ENCODE measurements at places on chromosomes 12 and 14.

DNA sequence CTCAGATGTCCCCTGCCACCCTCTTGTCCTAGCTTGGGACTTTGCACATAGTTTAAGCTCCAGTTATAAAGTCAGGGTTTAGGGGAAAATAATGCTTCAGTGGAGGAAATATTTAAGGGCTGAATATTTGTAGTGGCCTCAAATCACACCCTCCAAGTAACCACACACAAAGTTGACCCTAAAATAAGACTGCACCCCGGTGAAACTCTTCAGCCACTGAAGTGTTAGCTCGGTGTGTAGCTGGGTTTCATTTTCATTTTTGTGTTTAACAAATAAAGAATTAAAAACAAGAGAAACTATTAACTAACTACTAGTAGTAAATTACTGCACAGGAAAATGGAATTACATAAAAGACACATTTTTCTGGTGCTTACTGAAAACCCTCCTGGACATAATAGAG is 14.8 kb upstream of the BCL11B start:
- peak; percentile 17 for DNase-seq

- DNase-seq = no peak
Observed at GRCh38 chr12:31584782-31585181, 6.2 kb downstream of the DENND5B start.

GRCh38 chr12:120356567-120357030 is 12.4 kb downstream of the MSI1 start:
- peak; percentile 68 for DNase-seq

DNA sequence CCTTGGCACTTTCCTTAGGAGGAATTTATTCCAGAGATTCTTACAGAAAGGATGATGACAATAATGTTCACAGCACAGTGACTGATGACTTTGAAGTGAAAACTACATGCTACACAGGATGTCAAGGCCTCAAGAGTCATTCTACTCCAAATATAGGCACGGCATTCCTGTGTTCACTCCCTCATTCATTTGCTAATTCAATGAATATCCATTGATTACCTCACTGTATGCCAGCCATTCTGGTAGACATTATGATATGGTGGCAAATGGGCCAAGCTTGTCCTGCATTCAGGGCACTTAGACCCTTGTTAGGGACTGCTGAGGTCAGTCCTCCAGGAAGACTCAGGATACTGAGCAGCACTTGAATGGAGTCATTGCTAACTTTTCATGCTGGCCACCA is 48.0 kb downstream of the FOXN4 start:
- DNase-seq = no peak

DNA sequence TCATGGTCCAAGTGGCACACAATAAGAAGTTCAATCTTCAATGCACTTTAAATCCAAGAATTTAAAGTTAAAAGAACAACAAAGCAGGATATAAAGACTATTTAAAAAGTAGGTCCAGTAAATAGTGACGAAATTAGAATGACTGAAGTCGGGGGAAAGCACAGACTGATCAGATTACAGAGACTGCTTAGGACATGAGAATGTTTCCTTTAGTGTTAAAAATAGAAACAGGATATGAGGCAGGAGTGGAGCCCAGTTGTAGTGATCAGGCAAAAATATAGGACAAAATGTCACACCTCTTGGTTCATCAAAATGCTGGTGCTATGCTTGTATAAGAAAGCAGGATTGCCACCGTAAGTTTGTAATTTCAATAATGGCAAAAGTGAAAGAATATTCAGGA is 52.2 kb upstream of the CD163 start:
- DNase-seq = no peak

- DNase-seq = no peak
Observed at GRCh38 chr14:33120341-33120740, 181.7 kb downstream of the NPAS3 start.

DNA sequence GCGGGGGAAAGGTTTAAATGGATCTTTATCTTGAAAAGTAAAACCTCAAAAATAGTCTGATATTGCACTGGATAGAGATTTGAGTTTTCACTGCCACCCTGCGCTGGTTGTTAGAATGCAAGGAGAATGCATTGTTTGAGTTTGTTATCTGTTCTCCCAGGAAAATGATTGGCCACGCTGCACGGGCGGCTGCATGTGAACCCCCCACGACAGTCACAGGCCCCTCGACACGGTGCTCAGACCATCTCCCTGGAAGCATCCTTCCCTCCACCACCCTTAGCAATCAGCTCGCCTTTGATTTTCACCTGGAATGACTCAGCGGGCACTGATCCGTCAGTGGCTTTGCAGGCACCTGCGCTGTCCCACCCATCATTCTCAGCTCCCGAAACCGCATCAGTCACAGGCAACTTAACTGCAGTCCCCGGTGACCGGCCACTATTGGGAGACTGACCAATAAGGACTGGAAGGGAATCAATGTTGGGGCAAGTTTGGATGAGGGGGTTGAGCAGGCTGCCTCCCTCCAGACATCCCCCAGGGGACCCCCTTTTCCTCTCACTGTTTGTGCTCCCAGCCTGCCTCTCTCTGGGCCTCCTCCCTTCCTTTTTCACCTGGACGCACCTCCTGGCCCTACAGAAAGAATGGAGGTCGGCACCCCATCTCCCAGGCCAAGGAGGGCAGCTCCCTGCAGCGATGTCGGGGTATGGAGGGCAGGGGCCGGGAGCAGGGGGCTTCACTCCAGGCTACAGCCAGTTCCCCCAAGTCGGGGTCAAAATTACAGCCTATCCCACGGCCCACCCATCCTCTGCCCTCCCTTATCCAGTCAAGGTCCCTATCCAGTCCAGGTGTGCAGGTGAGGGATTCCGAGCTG is 28.5 kb upstream of the C14orf180 start:
- no peak for DNase-seq

DNA sequence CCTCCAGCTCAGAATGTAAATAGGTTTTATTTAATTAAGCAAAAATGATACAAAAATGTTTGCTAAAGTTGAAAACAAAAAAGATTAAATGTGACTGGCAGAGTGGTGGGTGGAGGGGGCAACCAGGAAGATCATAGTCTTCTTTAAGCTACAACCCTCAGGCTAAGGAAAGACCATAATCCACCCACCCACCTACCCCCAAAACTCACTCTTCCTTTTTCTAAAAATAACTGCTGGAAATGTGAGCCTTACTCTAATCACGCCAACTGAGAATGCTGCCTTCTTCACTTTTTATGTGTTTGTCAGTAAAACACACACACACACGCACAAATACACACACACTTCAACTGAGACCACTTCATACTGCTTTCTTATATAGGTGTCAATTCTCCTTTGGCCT is 230.0 kb upstream of the EGLN3 start:
- no peak for DNase-seq

DNA sequence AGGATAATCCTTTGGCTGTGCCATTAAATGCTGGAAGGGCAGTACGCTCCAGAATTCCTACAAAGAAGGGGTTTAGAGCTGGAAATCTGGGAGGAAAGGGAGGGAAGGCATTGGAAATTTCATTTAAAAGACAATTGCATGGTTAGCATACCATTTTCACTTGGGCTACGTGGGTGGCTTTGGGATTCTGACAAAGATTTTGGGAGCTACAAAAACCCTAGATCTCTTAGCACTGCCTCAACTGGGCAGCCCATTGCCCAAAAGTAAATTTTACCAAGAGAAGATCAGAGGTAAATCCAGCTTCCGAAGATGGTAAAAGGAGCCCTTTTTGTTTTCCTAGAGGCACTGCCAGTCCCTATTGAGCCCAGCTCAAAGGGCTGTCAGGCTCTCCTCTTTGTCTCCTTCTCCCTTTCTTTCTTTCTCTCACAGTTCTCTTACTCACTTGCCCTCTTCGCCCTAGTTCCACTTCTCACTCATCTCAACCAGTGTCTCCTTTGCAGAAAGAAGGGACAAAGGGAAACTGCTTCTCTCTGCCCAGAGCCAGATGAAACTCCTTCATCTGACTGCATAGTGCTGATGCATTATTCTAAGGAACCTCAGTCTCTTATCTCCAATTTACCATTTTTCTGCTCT is 125.4 kb upstream of the PLEKHA5 start:
- DNase-seq = no peak

DNA sequence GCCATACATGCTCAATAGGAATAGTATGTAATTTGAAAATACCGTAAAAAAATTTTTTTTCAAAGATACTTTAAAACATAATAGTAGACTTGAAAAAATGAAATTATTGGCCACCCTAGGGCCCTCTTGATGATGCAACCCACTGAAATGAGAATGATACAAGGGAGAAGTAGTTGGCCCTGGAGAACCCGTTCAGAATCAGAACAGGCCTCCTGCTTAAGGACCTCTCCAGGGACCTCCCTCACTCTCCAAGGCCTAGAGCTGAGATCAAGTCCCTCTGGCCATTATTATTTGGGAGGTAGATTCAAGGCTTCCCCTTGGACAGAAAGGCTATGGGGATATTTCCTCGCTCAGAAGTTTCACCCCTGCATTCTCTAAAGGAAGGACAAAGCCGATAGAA is 11.9 kb downstream of the LALBA start:
- DNase-seq = no peak

DNA sequence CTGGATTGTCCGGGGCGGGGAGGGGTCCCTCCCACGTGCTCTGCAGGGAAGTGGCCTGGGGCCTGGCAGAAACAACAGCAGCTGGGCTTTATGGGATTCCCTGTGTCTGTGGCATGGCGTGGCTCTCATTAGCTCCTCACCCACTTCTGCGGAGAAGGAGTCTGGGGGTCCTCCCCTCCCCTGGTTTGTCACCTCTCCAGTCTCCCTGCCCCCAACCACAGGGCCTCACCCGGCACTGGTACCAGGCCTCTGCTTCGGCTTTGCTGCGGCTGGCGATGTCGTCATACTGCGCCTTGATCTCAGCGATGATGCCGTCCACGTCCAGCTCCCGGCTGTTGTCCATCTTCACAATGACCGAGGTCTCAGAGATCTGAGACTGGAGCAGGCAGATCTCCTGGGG is 6.4 kb downstream of the KRT82 start:
- DNase-seq = no peak

GRCh38 chr14:77344377-77344996 is 23.7 kb downstream of the GSTZ1 start:
- DNase-seq = no peak

GRCh38 chr14:102164241-102164641 is 24.5 kb downstream of the WDR20 start:
- DNase-seq = no peak

DNA sequence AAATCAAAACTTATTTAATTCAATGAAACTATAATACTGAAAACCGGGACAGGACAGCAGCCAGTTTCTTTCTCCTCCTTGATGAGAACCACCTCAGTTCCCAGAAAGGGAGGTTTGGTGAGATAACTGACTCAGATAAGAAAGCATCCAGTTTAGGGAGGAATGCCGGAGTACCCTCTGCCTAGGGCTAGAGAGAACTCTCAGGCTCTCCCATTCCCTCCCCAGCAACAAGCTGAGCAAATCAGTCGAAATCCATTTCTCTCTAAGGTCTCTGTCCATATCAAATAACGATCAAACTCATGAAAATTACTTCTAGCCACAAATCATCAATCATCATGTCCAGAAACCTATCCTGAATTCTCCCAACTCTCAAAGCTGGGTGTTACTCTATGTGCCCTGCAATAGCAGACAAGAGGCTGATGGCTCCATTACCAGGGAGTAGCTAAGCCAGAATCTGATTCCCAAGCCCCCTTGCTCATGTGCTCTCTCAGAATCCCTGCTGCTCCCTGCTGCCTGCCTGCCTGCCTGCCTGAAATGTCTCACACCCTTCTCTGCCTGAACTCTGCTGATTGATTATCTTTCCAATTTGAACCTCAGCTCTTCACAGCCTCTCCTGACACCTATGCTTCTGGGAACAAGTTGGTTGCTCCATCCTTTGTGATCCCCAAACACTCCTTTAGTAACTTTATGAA is 49.4 kb downstream of the SLC25A47 start:
- no peak for DNase-seq

DNA sequence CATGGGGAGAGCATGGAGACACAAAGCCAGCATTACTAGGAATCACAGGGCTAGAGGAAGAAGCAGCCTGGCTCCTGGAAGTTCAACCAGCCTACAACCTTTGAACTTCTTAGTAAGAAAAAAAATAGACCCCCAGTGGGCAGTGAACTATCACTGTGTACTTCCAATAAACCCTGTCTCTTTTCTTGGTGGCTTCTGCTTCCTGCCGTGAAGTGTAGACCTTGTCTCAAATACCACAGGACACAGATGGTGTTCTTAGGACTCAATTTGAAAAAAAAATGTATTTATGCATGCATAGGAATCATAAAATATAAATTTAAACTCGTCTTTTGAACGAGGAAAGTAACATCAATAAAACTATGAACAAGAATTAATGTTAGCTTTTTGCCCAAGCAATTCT is 3.6 kb upstream of the PTGER2 start:
- no peak for DNase-seq

GRCh38 chr14:92144708-92145107 is 22.9 kb downstream of the CPSF2 start:
- no peak for DNase-seq

- DNase-seq = no peak
Observed at GRCh38 chr12:104412681-104413080, 44.1 kb upstream of the CHST11 start.

GRCh38 chr12:59650588-59651228 is 54.9 kb downstream of the SLC16A7 start:
- no peak for DNase-seq

DNA sequence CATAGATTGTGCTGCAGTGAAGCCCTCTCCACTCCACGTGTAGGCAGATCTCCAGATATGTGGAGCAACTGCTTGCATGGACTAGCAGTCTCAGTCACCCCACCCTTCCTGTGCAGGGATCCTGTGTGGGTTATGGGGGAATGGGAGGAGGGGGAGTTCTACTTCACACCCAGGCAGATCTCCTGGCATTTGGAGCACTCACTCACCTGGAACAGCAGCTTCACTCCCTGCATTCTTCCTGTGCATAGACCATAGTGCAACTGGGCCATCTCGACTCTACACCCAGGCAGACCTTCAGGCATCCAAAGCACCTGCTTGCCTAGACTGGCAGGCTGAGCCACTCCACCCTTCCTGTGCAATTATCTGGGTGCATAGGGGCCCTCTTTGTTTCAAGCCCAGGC is 96.0 kb upstream of the PCED1B start:
- no peak for DNase-seq

- DNase-seq = no peak
Observed at GRCh38 chr14:22748206-22748605, 18.3 kb upstream of the OXA1L start.

Measured in CD4-positive, alpha-beta T cell treated with Interleukin-21 for 1 hour (primary cell).